ENCODE measurements at places on chromosomes 12 and 14.

DNA sequence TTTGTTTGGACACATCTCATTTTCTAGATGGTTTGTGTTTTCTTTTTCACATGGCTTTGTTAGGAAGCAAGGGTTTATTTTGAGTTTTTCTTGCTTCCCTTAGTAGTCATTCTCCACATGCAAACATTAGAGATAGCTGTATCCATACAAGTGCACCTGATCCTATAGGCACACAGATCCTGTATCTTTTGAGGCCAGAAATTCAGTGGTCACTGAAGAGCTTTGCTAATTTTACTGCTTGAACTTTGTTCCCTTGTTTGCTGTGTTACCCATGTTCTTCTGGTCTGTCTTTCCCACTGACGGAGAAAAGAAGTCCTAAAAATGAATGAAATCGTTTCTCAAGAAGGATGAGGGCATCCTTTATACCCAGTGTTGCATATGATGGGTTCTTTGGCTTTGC lies 14.7 kb downstream of the HMGA2 start:
- no peak for DNase-seq

- DNase-seq: no peak
Observed at GRCh38 chr12:126083926-126084325, 1018.7 kb downstream of the AACS start.

GRCh38 chr12:70644861-70645260 lies 7.6 kb upstream of the PTPRB start:
- DNase-seq: no peak

DNA sequence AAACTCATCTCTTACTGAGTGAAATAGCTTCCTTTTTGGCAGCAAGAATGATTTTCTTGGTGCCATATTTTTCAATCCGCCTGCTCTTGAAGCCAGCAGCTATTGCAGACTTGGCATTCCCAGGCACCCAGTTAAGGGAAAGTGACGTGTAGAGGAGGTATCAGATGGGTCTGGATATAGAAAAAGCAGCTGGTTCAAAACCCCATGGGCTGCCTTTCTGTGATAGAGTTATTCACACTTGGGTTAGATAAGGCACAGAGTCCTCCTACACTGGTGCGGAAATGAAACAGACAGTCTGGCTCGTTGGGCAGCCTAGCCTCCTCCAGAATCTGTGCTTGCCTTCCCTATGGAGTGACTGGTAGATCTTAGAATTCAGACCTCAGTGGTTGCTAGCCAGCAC lies 62.2 kb downstream of the PTPN11 start:
- no peak for DNase-seq

DNA sequence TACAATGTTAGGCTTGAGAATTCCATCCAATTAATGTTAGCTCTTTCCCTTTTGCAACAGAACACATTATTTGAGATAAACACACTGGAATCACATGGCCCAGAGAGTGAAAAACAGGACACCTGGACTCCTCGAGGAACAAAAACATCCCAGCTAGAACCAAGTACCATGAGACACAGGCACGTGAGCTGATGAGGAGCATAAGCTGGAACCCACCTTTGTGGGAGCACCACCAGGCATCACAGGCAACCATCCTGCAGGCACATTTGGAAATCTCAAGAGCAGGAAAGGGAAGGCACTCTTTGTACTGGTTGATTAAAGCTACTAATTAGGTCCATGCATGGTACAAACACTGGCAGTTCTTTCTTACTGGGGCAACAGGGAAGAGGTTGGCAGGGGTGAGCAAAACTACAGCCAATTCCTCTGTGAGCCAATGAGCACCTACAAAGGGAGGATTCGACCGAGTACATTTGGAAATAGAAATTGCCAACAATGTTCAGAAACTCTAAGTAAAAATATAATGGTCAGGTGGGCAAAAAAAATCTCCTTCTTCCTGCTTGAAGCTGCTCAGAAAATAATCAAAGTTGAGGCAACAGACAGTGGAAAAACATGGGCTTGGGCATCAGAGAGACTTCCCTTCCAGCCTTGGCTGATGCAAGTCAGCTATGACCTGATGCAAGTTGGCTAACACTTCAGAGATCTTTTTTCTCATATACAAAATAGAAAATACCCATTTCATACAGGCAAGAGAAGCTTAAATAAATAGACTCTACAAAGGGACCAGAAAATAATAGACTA lies 216.7 kb downstream of the NUAK1 start:
- DNase-seq: no peak

- DNase-seq: no peak
Observed at GRCh38 chr14:38505221-38505972, 249.5 kb upstream of the CLEC14A start.

DNA sequence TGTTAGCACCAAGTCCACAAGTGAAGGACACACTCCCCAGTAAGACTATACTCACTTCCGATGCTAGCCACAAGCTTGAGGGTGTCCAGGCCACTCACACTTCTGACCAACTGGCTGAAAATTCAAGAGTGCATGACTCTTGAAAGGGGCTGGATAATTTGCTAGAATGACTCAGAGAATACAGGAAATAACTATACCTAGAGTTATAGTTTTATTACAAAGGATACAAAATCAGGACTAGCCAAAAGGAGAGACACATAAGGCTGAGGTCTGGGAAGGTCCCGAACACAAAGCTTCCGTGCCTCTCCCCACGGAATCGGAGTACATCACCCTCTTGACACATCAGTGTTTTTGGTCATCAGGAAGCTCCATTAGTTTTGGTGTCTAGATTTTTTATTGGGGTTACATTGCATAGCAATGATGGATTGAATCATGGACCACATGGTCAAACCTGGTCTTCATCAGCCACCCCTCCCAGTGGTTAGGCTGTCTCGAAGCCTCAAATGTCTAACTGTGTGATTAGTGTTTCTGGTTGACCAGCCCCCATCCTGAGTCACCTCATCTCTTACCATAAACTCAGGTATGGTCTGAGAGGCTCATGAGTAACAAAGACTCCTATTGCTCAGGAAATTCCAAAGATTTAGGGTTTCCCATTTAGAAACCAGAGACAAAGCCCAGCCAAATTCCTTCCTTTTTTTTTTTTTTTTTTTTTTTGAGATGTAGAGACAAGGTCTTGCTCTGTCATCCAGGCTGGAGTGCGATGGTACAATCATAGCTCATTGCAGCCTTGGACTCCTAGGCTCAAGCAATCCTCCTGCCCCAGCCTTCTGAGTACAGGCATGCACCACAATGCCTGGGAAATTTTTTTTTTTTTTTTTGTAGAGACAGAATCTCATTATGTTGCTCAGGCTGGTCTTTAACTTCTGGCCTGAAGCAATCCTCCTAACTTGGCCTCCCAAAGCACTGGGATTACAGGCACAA lies 472.0 kb upstream of the TBX3 start:
- no peak for DNase-seq

GRCh38 chr12:123961585-123962345 lies 10.9 kb downstream of the CCDC92 start:
- DNase-seq: no peak

GRCh38 chr12:119691202-119691810 lies 23.4 kb downstream of the PRKAB1 start:
- DNase-seq: no peak

- no peak for DNase-seq
Observed at GRCh38 chr14:70086685-70087379, 101.9 kb downstream of the SLC8A3 start.

DNA sequence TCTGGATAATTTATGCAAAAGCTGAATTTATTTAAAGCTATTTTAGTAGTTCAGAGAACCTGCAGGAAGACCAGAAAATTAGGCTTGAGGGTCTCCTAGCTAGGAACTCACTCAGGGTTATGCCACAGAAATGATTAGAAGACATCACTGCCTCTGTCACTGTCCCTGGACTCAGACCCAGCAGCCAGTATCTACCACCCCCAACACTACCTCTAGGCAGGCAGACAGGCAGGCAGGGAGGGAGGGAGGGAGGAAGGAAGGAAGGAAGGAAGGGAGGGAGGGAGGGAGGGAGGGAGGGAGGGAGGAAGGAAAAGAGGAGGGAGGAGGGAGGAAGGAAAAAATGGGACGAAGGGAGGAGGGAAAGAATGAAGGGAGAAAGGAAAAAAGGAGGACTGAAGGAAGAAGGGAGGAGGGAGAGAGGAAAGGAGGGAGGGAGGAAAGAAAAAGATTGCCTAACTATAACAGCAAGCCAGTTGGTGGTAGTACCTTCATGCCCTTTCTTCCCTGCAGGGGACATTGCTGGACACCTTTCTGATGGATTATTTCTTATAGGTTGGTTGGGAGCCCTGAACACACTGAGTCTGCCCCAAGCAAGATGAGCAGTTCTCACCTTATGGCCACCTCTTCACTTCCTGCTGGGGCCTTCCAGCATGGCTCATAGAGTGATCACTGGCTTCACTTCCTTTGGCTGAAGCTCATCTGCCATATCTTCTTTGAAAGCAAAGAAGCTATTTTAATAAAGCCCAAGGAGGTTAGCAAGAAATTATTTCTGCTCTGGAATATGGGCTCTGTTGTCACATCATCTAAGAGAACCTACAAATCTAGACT lies 49.7 kb downstream of the KICS2 start:
- no peak for DNase-seq

DNA sequence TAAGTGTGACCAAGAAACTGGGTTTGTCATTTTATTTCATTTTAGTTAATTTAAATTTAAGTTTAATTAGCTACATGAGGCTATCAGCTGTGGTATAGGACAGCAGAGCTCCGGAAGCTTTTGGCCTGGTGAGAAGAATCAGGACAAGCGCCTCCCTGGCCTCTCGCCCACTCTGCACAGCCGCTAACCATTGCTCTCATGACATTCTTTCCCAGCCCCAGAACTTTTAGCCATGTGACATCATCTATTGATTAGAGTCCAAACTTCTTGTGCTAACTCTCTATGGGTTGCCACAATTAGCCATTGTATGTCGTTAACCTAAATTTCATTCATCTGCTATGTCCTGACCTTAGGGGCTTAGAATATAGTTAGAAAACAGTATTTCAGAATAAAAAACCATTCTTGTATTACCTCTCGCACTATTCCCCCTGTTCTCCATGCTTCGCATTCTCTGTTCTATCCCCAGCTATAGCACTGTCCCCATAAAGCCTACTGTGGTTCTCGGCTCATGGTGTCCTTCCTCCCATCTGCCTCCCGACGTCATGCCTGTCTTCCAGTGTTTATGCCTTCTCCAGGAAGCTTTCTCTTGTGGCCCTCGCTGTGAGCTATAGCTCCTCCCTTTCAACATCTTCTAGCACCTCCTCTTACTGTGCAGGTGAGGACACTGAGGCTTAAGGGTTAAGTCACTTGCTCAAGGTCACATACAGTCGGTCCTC lies 23.5 kb downstream of the SSH1 start:
- DNase-seq: no peak

GRCh38 chr12:52086366-52086765 lies 6.9 kb downstream of the SMIM41 start:
- DNase-seq: no peak

DNA sequence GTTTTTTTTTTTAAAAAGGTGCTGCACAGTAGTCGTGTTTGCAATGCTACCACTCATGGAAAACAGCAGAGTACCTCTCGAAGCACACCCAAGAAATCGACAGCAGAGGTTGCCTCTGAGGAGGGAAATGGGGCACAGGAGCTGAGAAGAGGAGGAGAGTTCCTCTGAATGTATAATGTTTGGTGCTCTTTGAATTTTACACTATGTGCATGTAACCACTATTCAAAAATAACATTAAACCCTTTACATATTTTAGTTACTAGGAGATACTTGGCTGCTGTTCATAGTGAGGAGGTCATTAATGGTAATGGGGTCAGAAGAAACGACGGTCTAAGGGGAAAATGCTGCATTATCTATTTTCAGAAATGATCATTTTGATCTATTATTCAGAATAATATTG lies 129.4 kb upstream of the CLEC14A start:
- DNase-seq: no peak

- DNase-seq: no peak
Observed at GRCh38 chr12:79547735-79548609, 142.8 kb downstream of the PAWR start.

DNA sequence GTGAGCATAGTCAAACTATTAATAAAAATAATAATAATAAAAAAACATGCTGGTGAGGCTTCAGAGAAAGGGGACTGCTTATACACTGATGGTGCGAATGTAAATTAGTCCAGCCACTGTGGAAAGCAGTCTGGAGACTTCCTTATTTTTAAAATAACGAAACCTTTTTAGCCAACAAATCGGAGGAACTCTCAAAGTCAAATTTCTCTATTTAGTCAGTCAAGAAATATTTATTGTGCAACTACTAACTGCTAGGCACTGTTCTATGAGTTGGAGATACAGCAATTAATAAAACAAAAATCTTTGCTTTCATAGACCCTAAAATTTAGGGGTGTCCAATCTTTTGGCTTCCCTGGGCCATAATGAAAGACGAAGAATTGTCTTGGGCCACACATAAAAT lies 10.8 kb downstream of the TAOK3 start:
- no peak for DNase-seq

GRCh38 chr12:132545164-132545953 lies 55.4 kb downstream of the FBRSL1 start:
- DNase-seq: no peak

DNA sequence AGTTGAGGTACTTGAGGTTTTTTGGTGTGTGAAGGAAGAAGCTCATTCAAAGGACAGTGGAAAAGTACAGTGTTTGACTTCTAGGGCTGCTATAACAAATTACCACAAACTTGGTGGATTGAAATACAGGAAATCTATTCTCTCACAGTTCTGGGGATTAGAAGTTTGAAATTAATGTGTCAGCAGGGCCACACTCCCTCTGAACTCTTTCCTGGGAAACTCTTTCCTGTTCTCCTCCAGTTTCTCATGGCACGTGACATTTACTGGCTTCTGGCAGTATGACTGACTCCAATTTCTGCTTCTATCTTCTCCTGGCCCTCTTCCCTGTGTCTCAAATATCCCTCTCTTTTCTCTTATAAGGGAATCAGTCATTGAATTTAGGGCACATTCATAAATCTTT lies 160.2 kb downstream of the CCDC91 start:
- no peak for DNase-seq

- DNase-seq: no peak
Observed at GRCh38 chr12:69331909-69332684, 16.1 kb upstream of the LYZ start.

- no peak for DNase-seq
Observed at GRCh38 chr12:52212701-52213563, 20.1 kb upstream of the KRT7 start.

DNA sequence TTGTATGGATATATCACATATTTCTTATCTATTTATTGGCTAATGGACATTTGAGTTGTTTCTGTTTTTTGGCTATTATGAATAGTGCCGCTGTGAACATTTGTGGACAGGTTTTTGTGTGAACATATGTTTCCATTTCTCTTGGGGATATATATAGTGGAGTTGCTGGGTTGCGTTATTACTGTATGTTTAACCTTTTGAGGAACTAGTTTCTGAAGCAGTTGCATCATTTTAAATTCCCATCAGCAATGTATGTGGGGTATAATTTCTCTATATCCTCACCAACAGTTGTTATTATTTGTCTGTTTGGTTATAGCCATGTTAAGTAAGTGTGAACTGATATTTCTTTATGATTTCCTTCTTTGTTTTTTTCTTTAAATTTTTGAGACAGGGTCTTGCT lies 10.7 kb downstream of the TCTN2 start:
- no peak for DNase-seq
